ENCODE measurements at places on chromosomes 7 and 10.

DNA sequence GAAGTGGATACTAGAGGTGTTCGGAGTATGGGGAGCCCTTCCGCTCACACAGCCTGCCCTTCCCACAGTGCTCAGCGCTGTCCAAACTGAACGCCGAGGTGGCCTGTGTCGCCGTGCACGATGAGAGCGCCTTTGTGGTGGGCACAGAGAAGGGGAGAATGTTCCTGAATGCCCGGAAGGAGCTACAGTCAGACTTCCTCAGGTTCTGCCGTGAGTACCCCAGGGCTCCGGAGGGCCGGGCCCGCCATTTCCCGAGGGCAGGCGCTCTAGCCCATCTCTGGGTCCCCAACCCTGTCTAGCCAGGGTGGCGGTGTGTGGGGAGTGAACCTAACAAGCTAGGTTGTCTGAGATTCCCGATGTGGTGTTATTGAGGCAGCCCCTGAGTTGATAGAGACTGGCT, 59.1 kb downstream of the GTF2IRD1 start:
- DNase-seq: no peak

DNA sequence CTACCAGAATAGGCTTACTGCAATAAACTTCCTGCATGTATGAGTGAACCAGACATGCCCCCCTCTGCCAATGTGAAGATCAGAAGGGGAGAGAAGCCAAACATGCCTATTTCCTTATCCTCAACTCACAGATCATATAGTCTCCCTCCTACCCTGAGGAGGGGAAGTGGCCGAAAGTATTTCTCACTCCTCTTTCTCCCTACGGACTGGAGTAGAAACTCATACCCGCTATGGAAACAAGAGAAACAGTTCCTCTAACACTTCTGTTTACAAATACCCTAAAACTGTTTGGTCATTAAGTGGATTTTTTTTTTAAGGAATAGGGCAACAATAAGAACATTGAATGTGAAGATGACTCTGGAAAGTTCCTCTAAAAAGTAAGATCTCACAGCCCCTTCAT, 31.4 kb downstream of the CCNJ start:
- DNase-seq: no peak

- DNase-seq: no peak
These were observed 67.6 kb downstream of the TACC2 start for GRCh38 chr10:122056431-122057094.

DNA sequence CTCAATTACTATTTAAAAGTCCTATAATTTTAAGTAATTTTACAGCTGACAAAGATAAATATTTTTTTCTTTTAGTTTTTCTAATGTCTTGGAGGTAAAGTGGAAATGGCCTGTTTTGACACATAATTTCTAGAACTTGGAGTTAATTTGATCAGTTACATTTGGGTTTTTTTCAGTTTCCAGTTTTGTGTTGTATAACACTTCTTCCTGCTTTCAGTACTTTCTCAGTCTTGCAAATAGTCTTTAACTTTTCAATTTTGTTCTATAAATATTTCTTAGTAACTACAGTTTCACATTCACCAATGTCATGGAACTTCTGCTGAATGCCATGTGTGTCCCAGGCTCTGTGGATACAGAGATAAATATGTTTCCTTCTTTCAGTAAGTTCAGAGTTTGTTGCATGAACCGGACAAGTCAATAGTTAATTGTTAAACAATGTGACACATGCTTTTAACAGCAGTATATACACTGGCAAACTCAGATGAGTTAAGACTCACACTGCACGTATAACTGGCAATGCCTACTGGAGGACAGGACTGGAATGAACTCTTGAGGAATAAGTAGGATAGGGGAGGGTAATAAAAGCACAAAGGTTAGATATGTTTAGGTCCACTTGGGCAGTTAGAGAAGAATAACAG, 4.6 kb downstream of the SHOC2 start:
- no peak for DNase-seq

- DNase-seq: no peak
These were observed 449.0 kb downstream of the ETV1 start for GRCh38 chr7:13540429-13540828.

- no peak for DNase-seq
These were observed 8.2 kb downstream of the CCDC7 start for GRCh38 chr10:32454148-32454547.

GRCh38 chr7:154744256-154744860, 258.6 kb downstream of the PAXIP1 start:
- no peak for DNase-seq

DNA sequence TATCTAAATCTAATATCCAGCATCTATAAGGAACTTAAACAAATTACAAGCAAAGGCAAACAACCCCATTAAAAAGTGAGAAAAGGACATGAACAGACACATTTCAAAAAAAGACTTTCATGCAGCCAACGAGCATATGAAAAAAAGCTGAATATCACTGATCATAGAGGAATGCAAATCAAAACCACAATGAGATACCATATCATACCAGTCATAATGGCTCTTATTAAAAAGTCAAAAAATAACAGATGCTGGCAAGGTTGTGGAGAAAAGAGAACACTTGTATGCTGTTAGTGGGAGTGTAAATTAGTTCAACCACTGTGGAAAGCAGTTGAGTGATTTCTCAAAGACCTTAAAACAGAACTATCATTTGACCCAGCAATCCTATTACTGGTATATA, 334.4 kb upstream of the CACNA2D1 start:
- no peak for DNase-seq

- DNase-seq: no peak
These were observed 35.2 kb downstream of the OR13A1 start for GRCh38 chr10:45280113-45280760.

DNA sequence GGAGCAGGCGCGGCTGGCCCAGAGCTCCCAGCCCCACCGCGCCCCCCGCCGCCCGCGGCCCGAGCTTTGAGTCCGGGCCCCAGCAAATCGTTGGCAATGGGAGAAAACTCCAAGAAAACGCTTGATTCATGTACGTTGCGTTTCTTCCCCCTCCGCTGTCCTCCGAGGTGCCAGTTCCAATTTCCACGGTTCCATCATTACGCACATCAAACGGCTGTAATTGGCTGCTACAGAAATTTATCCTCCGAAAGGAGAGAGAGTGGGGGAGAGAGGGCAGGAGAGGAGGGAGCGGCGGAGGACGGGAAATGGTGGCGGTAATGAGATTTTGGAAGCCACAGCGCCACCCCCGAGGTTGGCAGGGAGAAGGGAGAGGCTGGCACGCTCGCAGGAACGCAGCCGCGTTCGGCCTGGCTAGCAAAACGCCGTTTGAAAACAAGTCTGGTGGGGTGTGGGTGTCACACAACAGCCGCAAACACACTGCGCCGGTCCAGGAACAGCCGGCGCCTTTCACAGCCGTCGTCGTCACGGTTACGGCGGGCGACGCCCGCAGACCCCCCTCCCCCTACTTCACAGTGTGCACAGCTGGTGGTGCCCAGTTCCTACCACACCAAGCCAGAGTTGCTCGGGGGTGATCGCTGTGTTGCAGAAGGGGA, 57.5 kb downstream of the UNCX start:
- DNase-seq: no peak

- DNase-seq: no peak
These were observed 2.6 kb upstream of the KAT6B start for GRCh38 chr10:74823791-74824183.

GRCh38 chr7:98286701-98287485, 5.4 kb downstream of the BRI3 start:
- DNase-seq: no peak

- DNase-seq: no peak
These were observed 239.6 kb upstream of the STEAP1 start for GRCh38 chr7:89914711-89915110.

GRCh38 chr7:36607721-36608095, 116.6 kb downstream of the AOAH start:
- no peak for DNase-seq

GRCh38 chr7:105854498-105854897, 21.9 kb downstream of the ATXN7L1 start:
- no peak for DNase-seq

DNA sequence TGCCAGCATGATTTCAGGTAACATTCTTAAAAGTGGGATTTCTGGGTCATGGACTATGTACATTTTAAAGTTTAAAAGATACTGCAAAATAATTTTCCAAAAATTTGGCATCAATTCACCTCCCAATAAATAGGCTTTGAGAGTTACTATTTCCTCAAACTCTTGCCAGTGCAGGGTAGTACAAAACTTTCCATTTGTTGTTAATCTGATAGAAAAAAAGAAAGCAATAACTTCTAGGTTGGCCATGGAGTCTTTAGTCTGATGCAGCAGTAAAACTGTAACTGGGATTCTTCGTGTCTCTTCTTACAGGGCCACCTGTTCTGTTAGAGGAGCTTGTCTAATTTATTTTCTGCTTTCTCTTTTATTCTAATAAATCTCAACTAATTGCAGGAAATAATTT, 241.1 kb downstream of the MAGI2 start:
- no peak for DNase-seq

- peak; percentile 74 for DNase-seq
These were observed 75.7 kb upstream of the EFCAB10 start for GRCh38 chr7:105656922-105657521.

DNA sequence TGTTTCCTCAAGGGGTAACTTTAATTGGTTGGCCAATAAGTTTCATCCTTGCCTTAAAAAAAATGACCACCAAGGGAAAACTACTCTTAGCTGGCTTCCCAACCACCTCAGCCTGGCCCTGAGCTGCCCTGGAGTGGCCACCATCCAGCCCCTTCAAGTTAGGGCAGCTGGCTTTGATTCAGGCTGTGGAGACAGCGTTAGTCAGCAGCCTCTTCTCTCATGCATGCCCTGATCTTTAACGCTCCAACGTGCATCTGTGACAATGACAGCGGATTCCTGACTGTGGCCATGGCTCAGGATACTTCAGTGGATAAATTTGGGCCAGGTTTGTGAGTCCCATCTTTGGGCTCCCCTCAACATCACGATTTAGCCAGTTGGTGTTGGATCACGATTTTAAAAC, 111.6 kb downstream of the RBM20 start:
- DNase-seq: no peak

DNA sequence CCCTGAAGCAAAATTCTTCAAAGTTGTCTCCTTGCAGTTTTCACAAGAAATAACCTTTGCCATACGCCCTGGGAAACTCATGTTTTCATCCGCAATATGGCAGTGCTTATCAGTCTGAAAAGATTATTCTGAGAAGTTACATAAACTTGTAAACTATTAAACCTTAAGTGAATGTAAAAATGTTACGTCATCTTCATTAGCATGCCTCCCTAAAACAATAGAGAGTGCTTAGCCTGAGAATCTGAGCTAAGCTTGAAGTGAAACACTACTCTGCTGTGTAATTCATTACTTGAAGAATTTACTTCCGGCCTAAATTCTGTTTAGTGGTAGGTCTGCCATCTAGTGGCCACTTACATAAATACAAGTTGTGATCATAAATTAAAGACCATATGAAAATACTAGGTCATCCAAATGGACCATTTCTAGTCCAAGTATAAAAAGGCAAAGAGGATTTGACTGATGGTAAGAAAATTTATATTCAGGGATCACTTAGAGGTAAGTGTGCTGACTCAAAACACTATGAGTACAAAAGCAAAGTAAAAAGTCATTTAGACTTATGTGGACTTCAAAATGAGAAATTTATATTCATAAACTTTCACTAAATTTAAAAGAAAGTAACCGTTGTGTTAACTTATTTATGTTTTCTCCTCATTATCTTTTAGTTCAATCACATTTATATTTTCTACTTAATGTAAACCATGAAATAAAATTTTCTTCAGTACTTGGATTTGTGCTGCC, 745.1 kb upstream of the LRRTM3 start:
- DNase-seq: peak; percentile 24

DNA sequence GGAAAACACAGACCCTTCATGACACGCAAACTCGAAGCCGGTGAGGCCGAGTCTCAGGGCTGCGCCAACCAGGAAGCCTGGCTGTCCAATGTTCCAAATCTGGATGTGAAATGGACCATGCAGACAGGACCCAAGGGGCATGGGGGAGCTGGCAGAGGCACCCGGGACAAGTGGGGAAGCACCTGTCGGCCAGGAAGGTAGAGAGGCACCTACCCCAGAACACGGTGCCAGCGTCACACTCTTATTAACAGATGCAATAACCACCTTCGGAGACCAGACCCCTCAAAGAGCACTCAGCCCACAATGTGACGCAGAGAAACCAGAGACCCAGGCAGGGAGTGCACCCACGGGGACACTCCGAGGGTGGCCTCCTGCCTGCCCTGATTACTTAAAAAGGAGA, 88.3 kb upstream of the PDGFA start:
- no peak for DNase-seq

- DNase-seq: no peak
These were observed 2.8 kb downstream of the GIMAP5 start for GRCh38 chr7:150740053-150740452.

GRCh38 chr10:80459047-80459865, 5.1 kb downstream of the TSPAN14 start:
- DNase-seq: peak; percentile 37

GRCh38 chr10:110003524-110003885, 4.3 kb upstream of the ADD3 start:
- no peak for DNase-seq

DNA sequence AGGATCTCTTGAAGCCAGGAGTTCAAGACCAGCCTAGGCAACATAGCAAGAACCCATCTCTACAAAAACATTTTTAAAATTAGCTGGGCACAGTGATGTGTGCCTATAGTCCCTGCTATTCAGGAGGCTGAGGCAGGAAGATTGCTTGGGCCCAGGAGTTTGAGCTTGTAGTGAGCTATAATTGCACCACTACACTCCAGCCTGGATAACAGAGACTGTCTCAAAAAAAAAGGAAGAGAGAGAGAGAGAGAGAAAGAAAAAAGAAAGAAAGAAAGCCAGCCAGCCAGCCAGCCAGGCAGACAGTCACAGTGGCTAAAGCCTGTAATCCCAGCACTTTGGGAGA, 95.2 kb upstream of the STK17A start:
- DNase-seq: no peak

DNA sequence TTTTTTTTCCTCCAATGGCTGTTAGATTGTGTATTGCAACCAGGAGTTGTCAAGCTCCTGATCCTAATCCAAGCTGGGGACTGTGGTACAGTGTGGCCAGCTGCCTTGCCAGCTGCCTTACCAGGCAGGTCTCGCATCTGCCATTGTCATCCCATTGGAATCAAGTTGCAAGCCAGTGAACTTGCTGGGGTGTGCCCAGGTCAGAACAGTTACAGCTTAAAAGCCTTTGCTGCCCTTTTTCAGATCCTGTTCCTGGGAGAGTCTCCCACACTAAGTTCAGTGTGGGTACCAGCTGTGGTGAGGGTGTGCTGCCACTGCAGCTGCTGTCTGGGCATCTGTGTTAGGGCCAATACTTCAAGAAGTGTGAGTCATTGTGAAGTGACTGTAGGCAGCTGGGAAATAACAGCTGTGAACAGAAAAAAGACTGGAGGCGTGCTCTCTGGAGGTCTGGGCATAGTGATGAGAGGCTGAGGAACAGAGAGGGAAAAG, 72.8 kb downstream of the CCNY start:
- DNase-seq: no peak

Data from memory B cell (primary cell).